Stimulated activated naive CD8-positive, alpha-beta T cell treated with anti-CD3 and anti-CD28 coated beads, Interleukin-15, Interleukin-2, amounts not matched to agents 100 U/mL and 50 U/mL, for 24 hours (primary cell): ENCODE measurements at places on chromosomes 2 and 18.
A peak's percentile ranks its signal among the peaks of the same experiment; 100 is the strongest.

GRCh38 chr2:159713631-159714246 lies 1.4 kb downstream of the MARCHF7 start:
- no peak for DNase-seq

- DNase-seq = no peak
Measured at GRCh38 chr2:25326326-25327013, 15.3 kb downstream of the DNMT3A start.

GRCh38 chr2:190655570-190655969 lies 6.7 kb downstream of the NAB1 start:
- DNase-seq = no peak

GRCh38 chr2:64295326-64296139 lies 151.3 kb upstream of the PELI1 start:
- DNase-seq = peak; percentile 33

DNA sequence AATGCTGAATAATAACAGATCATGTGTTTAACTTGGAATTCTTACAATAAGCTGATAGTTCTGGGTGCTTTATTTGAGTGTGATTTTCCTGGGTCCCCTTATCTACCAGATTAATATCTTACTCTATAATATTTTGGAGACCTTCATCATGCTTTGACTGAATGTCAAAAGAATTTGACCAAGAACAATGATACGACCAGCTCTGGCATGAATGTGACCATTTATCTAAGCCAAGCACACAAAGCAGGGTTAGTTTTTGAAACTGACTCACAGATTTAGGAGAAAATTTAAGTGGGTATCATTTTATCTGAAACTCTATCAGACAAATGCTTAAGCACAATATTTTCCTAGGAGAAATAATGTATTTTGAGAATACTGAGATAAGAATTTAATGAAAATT lies 677.0 kb downstream of the NYAP2 start:
- no peak for DNase-seq

GRCh38 chr18:9348079-9348671 lies 13.6 kb downstream of the TWSG1 start:
- no peak for DNase-seq

- no peak for DNase-seq
Measured at GRCh38 chr2:2942906-2943305, 434.7 kb downstream of the EIPR1 start.

DNA sequence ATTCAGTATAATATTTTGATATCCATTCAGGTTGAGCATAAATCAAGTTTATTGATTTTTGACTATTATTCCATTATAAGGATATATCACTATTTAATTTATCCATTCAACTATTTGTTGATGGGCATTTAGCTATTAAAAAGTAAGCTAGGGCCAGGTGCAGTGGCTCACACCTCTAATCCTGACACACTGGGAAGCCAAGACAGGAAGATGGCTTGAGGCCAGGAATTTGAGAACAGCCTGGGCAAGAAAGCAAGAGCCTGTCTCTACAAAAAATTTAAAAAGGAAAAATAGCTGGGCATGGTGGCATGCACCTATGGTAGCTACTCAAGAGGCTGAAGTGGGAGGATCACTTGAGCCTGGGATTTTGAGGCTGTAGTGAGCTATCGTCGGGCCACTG lies 183.5 kb downstream of the HNMT start:
- DNase-seq = no peak

DNA sequence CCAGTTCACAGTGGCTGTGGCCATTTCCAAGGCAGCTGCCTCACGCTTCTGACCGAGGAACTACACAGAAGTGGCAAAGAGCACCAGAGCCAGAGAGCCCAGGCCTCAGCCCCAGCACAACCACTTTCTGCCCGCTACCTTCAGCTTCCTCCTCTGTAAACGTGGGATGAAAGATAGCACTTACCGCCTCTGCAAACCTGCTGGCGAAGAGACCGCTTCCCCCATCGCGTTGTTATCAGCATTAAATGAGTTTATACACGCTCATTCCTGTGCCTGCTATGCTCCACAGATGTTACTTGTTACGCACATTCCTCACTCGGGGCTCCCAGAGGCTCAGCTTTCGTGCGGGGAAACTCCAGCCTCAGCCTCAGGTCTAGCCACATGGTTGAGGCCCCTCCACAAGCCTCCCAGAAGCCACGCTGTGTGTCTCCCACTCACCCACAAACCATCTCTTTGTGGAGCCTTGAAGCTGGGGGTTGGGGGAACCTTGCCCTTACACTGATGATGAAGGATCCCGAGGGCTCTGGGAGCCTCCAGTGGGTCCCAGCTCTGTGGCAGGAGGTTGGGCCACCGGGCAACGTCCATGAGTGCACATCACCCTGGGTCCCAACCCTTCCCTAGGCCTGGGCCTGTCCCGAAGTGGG lies 63.3 kb upstream of the SMAD7 start:
- no peak for DNase-seq

GRCh38 chr2:70957798-70958197 lies 20.6 kb upstream of the ANKRD53 start:
- no peak for DNase-seq

- DNase-seq = no peak
Measured at GRCh38 chr2:227510620-227510958, 38.6 kb downstream of the AGFG1 start.

DNA sequence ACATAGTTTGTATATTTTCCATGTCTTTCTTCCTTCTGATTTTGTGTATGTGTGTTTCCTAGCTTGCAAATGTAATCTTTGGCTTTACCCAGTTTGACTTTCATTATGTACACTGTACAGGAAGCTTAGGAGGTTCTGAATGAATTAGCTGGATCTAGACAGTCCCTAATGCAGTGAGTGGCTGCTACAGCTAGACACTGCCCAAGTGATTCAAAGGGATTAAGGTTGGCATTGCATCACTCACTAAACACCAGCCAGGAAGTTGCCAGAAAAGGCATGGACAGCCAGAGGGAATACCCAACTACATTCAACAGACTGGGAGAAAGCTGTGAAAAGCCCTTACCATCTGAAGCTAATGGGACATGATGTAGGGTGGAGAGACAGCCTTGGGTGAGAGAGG lies 316.0 kb upstream of the MEX3C start:
- no peak for DNase-seq

DNA sequence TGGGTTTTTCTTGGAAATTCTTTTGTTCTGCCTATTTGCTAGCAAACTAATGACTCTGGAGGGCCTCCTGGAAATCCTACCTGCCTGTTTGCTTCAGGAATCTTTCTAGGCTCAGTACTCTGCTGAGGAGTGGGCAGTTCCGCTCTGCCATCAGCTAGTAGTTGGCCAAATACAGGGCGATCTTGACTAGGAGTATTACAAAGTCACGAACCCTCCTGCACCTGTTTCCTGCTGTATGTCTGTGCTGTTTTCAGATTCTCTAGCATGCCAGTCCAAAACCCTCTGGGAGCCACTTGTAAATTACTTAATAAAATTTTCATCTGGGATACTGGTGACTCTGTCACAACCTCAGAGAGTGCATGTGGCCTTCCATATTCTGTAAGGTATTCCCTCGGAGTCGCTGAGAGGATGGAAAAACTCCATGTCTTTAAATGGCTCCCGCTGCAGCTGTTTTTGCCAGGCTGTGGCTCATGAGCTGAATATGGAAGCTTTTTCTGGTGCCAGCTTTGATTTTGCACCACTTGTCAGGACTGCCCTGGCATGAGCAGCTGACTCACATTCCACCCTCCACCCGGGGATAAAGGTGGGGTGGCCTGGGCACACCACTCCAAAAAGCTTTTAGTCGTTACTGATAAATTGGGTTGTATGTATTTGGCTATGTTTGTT lies 123.0 kb downstream of the RTN4 start:
- no peak for DNase-seq

GRCh38 chr18:11034884-11035283 lies 114.5 kb downstream of the PIEZO2 start:
- DNase-seq = no peak

GRCh38 chr2:150572194-150572766 lies 84.8 kb upstream of the RND3 start:
- no peak for DNase-seq

DNA sequence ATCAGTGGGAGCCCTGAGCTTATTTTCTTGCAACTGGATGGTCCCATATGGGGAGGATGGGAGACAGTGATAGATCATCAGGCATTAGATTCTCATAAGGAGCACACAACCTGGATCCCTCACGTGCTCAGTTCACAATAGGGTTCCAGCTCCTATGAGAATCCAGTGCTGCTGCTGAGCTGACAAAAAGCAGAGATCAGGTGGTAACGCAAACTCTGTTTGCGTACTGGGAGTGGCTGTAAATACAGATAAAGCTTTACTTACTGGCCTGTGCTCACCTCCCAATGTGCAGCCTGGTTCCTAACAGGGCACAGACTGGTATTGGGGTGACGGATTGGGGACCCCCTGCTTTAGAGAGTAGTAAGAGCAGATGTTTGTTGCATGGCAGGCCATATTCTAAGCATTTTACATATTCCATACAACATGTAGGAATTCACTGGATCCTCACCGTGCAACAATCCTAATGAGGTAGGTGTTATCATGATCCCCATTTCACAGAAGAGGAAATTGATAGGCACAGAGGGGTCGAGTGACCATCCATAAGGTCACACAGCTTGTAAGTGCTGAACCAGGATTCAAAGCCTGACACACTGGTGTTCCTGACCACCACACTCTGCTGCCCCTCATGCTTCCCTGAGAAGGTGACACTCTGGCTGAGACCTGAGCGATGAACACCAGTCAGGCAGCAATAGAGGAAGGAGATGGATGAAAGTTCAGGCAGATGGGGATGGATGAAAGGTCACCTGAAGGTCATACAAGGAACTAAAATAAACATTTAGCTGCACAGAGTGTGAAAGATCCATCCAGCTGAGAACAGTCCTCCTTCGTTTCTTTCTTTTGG lies 15.7 kb upstream of the MAT2A start:
- DNase-seq = no peak

- no peak for DNase-seq
Measured at GRCh38 chr18:10523544-10523943, 2.3 kb upstream of the NAPG start.

DNA sequence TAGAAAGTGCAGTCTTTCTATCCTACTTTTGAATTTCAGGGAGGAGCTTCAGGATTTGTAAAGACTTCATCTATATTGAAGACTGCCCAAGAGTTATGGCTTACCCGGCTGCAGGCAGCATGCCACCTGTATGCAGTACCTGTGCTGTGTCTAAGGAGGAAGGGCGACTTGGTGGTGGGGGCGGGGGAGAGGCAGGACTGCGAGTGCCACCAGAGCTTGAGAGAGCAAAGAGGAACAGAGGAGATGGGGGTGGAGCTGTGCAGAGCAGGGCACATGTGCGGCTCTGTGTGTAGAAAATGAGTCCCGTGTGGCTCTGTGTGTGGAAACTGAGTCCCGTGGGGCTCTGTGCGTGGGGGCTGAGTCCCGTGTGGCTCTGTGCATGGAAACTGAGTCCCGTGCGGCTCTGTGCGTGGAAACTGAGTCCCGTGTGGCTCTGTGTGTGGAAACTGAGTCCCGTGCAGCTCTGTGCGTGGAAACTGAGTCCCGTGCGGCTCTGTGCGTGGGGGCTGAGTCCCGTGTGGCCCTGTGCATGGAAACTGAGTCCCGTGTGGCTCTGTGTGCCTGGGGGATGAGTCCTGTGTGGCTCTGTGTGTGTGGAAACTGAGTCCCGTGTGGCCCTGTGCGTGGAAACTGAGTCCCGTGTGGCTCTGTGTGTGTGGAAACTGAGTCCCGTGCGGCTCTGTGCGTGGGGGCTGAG lies 43.2 kb downstream of the LDLRAD4 start:
- DNase-seq = no peak

DNA sequence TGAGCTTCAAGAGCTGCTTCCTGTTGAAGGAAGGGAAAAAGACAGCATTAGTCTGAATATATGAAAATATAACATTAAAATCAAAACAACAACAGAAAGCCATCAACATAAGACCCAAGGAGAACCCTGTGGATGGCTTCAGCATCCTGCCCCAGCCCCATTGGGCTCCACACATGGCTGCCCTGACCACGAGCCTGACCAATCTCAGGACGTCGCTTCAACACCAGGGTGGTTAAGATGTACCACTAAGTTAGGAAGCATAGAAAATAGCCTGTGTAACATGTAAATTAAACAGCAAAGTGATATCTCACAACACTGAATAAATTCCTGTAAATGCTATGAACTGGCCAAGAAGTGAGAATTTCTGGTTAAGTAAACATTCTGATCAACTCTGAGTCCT lies 77.2 kb upstream of the CD226 start:
- no peak for DNase-seq

- no peak for DNase-seq
Measured at GRCh38 chr2:3101016-3101942, 276.3 kb downstream of the EIPR1 start.

DNA sequence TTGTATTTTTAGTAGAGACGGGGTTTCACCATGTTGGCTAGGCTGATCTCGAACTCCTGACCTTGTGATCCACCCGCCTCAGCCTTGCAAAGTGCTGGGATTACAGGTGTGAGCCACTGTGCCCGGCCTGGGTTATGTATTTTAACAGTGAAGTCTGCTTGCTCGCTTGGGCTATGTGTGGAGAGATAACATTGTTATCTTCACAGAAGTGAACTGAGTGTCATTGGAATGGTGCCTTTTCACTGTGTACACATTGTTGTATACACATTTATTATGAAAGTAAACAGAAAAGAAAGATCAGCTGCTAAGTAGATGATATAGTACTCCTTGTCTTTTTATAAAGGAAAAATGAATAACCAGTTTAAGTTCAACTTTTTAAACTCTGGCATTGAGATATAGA lies 30.4 kb downstream of the RNF138 start:
- no peak for DNase-seq

- no peak for DNase-seq
Measured at GRCh38 chr2:187360286-187360685, 87.8 kb downstream of the CALCRL start.

- DNase-seq = no peak
Measured at GRCh38 chr2:218328294-218328693, 28.4 kb upstream of the CATIP start.

DNA sequence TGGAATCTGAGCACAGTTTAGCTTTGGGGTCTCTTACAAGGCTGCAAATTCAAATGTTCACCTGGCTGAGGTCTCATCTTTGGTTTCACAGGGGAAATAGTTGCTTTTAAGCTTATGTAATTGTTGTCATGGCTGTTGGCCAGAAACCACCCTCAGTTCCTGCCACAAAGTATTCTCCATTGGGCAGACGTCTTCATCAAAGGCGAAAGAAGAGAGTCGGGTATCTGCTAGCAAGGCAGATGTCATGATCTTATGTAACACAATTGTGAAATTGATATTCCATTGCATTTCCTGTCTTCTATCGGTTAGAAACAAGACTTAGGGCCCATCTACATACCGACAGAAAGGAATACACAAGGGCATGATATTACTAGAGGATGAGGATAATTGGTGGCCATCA lies 816.2 kb downstream of the MBD2 start:
- DNase-seq = no peak

DNA sequence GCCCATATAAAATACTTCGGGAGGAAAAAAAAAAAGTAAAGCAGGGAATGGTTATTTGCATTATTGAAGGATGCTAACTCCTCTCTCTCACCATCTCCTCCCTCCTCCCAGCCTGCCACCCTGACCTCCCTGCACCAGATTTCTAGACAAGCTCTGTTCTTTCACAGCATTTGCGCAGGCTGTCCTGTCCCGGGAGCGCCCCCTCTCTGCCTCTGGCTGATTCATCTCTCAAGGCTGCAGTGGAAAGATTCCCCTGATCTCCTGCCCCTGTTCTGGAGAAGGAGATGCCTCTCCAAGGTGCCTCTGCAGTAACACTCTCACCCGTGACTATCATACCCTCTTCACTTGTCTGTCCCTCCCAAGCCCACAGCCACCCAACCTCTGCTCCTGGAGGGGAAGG lies 38.5 kb downstream of the COL4A4 start:
- no peak for DNase-seq
